ENCODE measurements at places on chromosomes 5 and 9. TPM values are rescaled to one million over a fixed set of nuclear protein-coding genes. Genes with fewer than 3 reads are reported as not detected.

FOXD4L3 gene
- polyA plus RNA-seq: not detected

LRRC14B gene
- not detected for polyA plus RNA-seq

SELENOP gene
- polyA plus RNA-seq: 32.2 TPM

FAM200C gene
- 1.9 TPM for polyA plus RNA-seq
